ENCODE measurements at places on chromosomes 7 and 10. TPM values are rescaled to one million over a fixed set of nuclear protein-coding genes. Genes with fewer than 3 reads are reported as not detected.

HTR5A gene
- not detected for total RNA-seq

DNA sequence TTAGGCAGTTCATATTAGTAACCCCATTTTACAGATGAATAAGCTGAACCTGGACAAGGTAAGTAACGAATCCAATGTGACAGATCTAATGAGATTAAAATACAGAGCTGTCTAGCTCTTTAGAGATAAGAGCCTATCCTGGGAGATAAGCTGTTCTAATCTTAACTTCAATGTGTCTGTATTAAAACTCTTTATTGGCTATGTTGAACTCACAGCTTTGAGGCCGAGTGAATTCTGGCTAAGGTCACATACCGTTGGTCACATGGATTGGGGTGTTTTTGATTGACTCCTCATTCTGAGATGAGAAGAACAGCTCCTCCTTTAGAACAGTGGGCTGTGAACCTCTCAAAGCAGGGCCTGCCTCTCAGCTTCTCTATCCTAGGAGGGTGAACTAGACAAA lies 113.4 kb upstream of the EEPD1 start:
- DNase-seq, result no peak
- H3K36me3 ChIP-seq, result no peaks in the 10 kb centered on the region
- H3K27me3 ChIP-seq, result no peaks in the 10 kb centered on the region
- H3K4me3 ChIP-seq, result no peak overlapping the region

TRIM50 gene
- not detected for total RNA-seq

PSD gene
- total RNA-seq, result 2.3 TPM

DNA sequence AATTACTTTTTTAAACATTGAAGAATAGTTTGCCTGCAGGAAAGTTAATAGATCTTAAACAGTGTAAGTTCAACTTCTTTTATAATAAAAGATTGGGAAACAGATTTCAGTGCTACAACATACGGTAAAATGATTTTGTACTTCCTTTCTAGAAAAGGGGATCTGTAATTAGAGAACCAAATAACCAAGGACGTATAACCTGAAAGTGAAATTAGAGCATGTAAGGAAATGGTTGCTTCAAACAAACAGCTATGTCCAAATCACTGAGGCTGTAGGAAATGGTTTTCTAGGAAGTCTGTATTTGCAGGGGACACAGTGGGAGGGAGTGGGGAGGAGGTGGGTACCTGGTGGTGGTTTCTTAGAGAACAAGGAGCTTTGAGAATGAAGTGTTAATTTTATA lies 57.9 kb upstream of the EXOC6 start:
- H3K4me3 ChIP-seq, result no peak overlapping the region
- DNase-seq, result no peak
- H3K27ac ChIP-seq, result no peak overlapping the region

PHKG1 gene
- total RNA-seq, result 3.9 TPM

DNA sequence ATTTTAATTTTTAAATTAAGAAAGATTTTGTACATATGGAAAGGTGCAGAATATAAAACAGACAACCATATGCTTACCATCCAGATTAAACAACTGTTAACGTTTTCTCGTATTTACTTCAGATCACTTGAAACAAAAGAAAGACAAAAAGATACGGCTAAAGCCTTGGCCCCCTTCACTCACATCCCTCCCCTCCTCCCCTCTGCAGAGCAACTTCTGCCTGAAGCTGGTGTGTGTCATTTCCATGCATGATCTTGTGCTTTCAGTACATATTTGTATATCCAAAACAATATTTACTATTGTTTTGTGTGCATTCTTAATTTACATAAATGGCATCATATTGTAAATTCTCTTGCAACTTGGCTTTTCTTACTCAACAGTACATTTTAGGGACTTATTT lies 68.5 kb upstream of the ANKRD1 start:
- H3K36me3 ChIP-seq, result no peaks in the 10 kb centered on the region
- H3K27me3 ChIP-seq, result no peaks in the 10 kb centered on the region
- DNase-seq, result no peak

DOCK1 gene
- 24.8 TPM for total RNA-seq

- no peak for DNase-seq
- no peak overlapping the region for H3K27ac ChIP-seq
- H3K4me1 ChIP-seq, result no peaks in the 10 kb centered on the region
- no peaks in the 10 kb centered on the region for H3K36me3 ChIP-seq
Measured at GRCh38 chr10:48773580-48773979, 88.9 kb downstream of the WDFY4 start.

GRCh38 chr7:98394377-98394836 lies 6.5 kb downstream of the BAIAP2L1 start:
- peaks cover 32% of the 10 kb centered on the region for H3K4me1 ChIP-seq
- no peak overlapping the region for H3K4me3 ChIP-seq
- DNase-seq, result no peak

DNA sequence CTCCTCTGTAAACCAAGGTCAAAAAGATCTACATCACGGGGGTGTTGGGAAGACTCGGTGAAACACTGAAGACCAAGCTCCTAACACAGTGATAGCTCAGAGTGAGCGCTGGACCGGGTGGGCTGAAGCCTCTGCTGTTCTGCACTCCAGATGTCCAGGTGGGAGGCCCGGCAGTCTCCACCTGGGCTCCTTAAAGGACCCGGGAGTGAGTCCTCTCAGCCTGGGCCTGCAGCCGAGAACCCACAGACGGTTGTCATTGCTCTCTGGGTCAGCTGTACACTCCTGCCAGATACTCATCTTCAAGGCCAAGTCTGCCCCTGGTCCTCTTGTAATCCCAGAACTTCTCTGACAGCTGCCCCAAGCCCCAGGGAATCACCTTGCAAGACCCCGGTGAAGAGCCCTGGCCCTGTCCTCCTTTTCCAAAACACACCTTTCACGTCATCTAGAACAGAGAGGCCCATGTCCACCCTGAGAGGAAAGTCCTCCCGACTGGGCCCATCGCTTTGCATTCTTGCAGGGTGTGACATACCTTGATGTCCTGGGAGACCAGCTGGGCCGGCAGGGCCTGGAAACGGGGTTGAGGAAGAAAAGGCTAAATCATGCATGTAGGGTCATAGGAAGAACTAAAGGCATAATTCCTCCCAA lies 43.7 kb downstream of the COL17A1 start:
- no peak overlapping the region for H3K4me3 ChIP-seq
- no peaks in the 10 kb centered on the region for H3K36me3 ChIP-seq
- no peak for DNase-seq
- H3K27ac ChIP-seq, result no peak overlapping the region
- no peaks in the 10 kb centered on the region for H3K27me3 ChIP-seq
- 0 out of 2 replicates have a peak, but pooled peaks cover 4% of the 10 kb centered on the region for H3K4me1 ChIP-seq

GRCh38 chr10:61263518-61263917 lies 189.7 kb downstream of the TMEM26 start:
- H3K36me3 ChIP-seq, result no peaks in the 10 kb centered on the region
- no peak overlapping the region for H3K27ac ChIP-seq
- H3K27me3 ChIP-seq, result no peaks in the 10 kb centered on the region

DNA sequence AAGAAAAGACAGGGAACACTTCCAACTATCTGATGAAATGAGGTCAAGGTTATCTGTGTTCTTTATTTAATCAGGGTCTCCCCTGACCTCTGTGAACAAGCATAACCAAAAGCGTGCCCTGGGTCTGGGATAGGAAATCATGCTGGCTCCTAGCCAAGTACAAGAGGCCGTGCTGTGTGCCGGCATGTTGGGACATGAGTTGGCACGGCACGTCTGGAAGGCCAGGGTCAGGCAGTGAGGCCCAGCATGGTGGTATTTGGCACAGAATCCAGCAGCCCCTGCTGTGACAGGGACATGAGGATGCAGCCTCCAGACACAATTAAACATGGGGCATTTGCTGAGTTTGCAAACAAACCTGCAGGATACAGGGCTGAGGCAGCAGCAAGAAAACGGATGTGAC lies 320.4 kb downstream of the PLXNA4 start:
- H3K36me3 ChIP-seq, result no peaks in the 10 kb centered on the region
- no peak for DNase-seq
- no peak overlapping the region for H3K4me3 ChIP-seq
- H3K27me3 ChIP-seq, result peaks cover 79% of the 10 kb centered on the region

- no peak overlapping the region for H3K4me3 ChIP-seq
- no peak for DNase-seq
- H3K27me3 ChIP-seq, result no peaks in the 10 kb centered on the region
- 0 out of 2 replicates have a peak, but pooled peaks cover 3% of the 10 kb centered on the region for H3K4me1 ChIP-seq
Measured at GRCh38 chr7:87213252-87213651, 6.3 kb downstream of the TMEM243 start.

GRCh38 chr7:69412331-69413146 lies 185.7 kb upstream of the AUTS2 start:
- no peak overlapping the region for H3K4me3 ChIP-seq
- H3K27ac ChIP-seq, result no peak overlapping the region
- peaks cover 11% of the 10 kb centered on the region for H3K4me1 ChIP-seq
- no peak for DNase-seq

DNA sequence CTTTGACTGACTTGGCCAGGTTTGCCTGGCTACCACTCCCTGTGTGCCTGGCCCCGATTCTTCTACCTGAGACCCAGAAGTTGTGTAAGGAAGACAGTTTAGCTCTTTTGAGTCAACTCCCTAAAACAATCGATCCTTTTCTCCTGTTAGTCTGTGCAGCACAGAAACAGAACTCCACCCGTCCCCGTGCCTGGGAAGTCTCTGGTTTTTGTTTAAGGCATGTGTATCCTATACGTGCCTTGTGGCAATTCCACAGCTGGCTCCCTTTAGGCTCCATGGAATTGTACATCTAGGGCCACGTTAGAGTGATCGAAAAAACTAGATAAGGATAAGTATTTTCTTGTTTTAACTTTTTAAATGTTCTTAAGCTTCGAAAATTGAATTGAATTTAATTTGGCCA lies 131.6 kb downstream of the BICC1 start:
- H3K4me3 ChIP-seq, result no peak overlapping the region
- H3K36me3 ChIP-seq, result no peaks in the 10 kb centered on the region
- no peaks in the 10 kb centered on the region for H3K4me1 ChIP-seq
- no peak for DNase-seq
- H3K27me3 ChIP-seq, result no peaks in the 10 kb centered on the region
- no peak overlapping the region for H3K27ac ChIP-seq

GRCh38 chr10:132448248-132448731 lies 51.3 kb downstream of the PWWP2B start:
- H3K36me3 ChIP-seq, result no peaks in the 10 kb centered on the region
- H3K27ac ChIP-seq, result peak overlapping the region; percentile 99
- peak; percentile 58 for DNase-seq
- no peaks in the 10 kb centered on the region for H3K27me3 ChIP-seq

OGDHL gene
- total RNA-seq, result not detected

BPGM gene
- 18.5 TPM for total RNA-seq

TMEM176A gene
- total RNA-seq, result not detected

DNA sequence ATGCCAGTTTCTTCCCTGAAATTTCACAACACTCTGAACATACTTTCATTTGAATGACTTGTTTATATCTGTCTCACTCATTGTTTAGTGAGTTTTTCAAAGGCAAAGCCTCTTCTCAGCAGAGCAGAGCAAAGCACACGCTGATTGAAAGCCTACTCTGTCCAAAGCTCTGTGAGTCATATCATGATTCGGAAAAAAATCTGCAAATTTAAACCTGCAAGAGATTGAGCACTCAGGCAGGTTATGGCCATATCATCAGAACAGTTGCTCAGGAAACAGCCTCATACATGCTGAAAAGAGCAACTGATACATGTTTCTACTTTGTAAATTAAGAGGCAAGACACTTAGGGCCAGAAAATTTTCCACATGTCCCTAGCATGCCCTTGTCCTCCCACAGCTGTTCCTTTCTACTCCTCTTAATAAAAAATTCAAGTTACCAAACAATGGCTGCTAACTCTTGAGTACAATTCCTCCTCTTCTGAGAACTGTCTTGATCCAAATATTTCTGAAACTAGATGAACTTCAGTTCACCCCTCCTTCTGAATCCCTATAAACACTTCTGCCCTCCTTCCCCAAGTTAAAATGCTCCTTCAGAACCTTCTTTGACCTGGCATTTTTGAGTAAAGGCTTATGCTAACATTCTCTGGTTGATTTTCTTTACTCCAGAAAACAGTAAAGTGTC lies 140.6 kb upstream of the HPS1 start:
- H3K4me1 ChIP-seq, result no peaks in the 10 kb centered on the region
- H3K27me3 ChIP-seq, result peaks cover 4% of the 10 kb centered on the region
- H3K36me3 ChIP-seq, result no peaks in the 10 kb centered on the region
- H3K27ac ChIP-seq, result no peak overlapping the region
- no peak for DNase-seq
- H3K4me3 ChIP-seq, result no peak overlapping the region

CYP2C19 gene
- not detected for total RNA-seq

DNA sequence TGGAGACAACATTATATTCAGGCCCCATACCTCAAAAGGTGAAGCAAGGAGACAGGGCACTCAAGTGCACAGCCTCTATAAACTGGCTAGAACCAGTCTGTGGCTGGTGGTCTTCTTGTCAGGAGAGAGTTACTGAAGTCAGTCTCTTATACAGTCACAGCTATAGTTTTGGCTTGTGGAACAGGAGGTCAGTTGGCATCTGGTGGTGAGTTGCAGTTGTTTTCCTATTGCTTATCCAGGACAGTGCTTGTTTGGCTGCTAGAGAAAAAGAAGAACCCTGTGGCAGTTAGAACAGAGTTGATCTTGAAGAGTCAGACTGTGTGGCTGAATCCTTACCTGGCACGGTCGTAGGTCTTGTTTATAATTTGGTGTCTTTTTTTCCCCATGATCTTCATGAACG lies 17.3 kb downstream of the CCM2 start:
- no peaks in the 10 kb centered on the region for H3K4me1 ChIP-seq
- no peak overlapping the region for H3K4me3 ChIP-seq
- 0 out of 2 replicates have a peak, but pooled peaks cover 2% of the 10 kb centered on the region for H3K36me3 ChIP-seq
- H3K27me3 ChIP-seq, result no peaks in the 10 kb centered on the region
- no peak for DNase-seq

DNA sequence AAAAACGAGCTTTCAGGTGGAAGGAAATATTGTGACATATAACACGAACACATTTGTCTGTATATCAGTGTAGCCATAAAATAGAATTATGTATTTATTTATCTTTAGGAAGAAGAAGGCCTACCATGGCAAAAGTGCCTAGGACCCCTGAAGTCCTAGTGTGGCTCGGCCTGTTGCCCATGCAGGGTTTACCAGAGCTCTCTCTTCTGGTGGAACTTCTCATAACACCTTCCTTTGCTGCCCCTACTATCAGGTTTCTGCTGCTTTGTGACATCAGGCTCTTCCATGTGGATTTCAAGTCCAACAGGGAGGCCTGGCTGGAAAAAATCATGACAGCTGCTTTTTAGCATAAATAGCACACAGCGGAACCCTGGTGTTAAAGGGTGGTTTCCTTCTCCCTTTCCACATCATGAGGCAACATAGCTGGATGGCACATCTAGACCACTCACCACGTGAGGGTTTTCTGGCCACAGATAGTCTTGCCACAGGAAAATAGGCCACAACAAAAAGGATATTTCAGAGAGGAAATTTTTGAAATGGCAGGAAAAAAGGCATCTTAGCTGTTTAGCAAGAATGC lies 44.8 kb upstream of the ADO start:
- no peaks in the 10 kb centered on the region for H3K27me3 ChIP-seq
- peaks cover 9% of the 10 kb centered on the region for H3K4me1 ChIP-seq
- no peaks in the 10 kb centered on the region for H3K36me3 ChIP-seq
- no peak for DNase-seq
- H3K4me3 ChIP-seq, result no peak overlapping the region
- H3K27ac ChIP-seq, result no peak overlapping the region

- peak overlapping the region; percentile 86 for H3K27ac ChIP-seq
- H3K27me3 ChIP-seq, result no peaks in the 10 kb centered on the region
- peak; percentile 63 for DNase-seq
- H3K4me3 ChIP-seq, result peak overlapping the region; percentile 42
Measured at GRCh38 chr10:112815269-112816032, 134.6 kb upstream of the TCF7L2 start.

IGF2BP3 gene
- total RNA-seq, result 139 TPM
